ENCODE measurements at places on chromosomes 16 and 17. TPM values are rescaled to one million over a fixed set of nuclear protein-coding genes. Genes with fewer than 3 reads are reported as not detected.

- H3K27ac ChIP-seq = peak overlapping the region; percentile 5
- H3K27me3 ChIP-seq = no peaks in the 10 kb centered on the region
- H3K4me1 ChIP-seq = peaks cover 18% of the 10 kb centered on the region
- H3K36me3 ChIP-seq = no peaks in the 10 kb centered on the region
- no peak overlapping the region for H3K4me3 ChIP-seq
Observed at GRCh38 chr16:50195756-50196155, 42.6 kb downstream of the TENT4B start.

Gene EVPL
- 0.21 TPM for total RNA-seq

Gene GCGR
- total RNA-seq = not detected

DNA sequence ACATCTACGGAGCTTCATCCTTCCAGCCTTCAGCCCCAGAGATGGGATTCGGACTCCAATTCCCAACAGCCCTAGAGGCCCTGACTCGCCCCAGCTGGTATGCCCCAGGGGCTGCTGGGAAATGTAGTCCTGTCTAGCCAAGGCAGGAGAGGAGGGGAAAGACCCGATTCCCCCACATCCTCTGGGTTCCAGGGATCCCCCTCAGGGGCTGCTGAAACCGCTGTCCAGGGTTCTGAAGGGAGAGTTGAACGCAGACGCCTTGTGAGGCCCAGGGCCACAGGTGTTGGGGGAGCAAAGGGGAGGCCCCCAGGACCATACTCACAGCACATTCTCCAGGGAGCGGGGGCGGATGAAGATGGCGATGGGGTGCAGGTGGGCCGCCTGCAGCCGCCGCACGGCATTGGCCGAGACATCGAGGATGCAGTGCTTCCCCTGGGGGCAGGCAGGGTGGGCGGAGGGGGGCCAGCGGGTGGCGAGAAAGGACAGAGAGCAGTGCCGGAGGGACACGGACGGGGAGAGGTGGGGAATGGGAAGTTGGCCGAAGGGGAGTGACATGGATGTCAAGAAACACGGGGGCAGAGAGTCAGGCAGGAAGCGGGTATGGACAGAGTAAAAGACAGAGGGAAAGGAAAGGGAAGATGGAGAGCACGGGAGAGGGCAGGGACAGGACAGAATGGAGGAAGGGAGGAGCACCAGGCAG, 12.6 kb upstream of the ASGR1 start:
- no peak overlapping the region for H3K27ac ChIP-seq
- DNase-seq = peak; percentile 61
- H3K4me3 ChIP-seq = no peak overlapping the region
- H3K27me3 ChIP-seq = no peaks in the 10 kb centered on the region
- no peaks in the 10 kb centered on the region for H3K4me1 ChIP-seq

GRCh38 chr16:18800775-18801144, 589 bp downstream of the ARL6IP1 start:
- H3K36me3 ChIP-seq = peaks cover 36% of the 10 kb centered on the region
- peaks cover 51% of the 10 kb centered on the region for H3K4me1 ChIP-seq
- no peak for DNase-seq
- H3K4me3 ChIP-seq = peak overlapping the region; percentile 94
- no peaks in the 10 kb centered on the region for H3K27me3 ChIP-seq

- no peaks in the 10 kb centered on the region for H3K27me3 ChIP-seq
- H3K4me3 ChIP-seq = no peak overlapping the region
- H3K4me1 ChIP-seq = no peaks in the 10 kb centered on the region
- H3K27ac ChIP-seq = no peak overlapping the region
- DNase-seq = no peak
Observed at GRCh38 chr17:37327341-37328090, 48.3 kb upstream of the C17orf78 start.

All from A673 (cell line).